ENCODE measurements at places on chromosomes 16 and 17.

DNA sequence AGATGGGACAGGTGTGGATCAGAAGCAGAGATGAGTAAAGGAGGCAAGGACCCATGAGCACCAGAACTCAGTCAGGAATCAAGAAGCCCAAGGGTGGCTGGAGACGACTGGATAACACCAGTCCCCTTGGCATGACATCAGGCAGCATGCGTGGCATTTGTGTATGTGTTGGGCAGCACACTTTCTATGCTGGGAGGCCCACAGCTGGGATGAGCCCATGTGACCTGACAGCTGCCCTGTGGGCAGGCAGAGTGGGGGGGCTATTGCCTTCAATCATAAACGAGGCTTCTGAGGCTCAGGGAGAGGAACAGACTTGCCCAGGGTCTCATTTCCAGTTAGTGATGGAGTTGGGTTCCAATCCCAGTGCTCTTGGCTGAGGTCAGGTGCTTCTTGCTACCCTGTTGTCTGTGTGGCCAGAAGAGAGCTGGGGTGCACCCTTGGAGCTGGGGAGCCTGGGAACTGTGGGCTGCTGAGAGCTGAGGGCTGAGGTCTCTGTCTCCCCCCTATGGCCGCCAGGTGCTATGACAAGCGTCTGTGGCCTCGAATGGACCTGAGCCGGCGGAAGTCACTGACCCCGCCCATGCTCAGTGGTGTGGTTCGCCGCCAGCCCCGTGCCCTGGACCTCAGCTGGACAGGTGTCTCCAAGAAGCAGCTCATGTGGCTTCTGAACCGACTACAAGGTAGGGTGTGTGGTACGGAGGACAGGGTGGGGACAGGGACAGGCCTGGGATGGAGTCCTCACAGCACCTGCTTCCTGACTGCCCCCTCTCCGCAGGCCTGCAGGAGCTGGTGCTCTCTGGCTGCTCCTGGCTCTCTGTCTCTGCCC, 7.1 kb upstream of the ORAI3 start:
- no peak for DNase-seq

DNA sequence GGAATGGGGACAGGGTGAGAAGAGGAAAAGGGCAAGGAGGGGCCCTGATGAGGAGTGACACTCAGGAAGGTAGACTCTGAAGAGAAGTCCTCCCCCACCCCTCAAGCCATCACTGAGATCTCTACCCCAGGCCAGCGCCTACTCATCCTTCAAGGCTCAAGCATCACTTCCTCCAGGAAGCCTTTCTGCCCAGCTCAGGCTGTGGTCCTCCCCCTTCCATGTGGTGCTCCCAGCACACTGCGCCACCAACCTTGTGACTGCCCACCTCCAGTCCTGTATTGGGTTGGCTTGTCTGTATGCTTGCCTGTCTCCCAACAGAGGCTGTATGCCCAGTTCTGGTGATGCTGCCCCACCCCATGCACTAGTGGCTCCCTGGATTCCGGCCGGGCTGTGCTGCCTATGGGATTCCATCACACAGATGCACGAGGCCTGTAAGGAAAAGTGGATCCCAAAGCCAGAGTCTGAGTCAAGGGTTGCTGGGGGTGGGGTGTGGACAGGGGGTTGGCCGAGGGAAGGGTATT, 19.8 kb upstream of the ZFP90 start:
- no peak for DNase-seq

GRCh38 chr17:55496094-55496881, 15.0 kb downstream of the SMIM36 start:
- no peak for DNase-seq

DNA sequence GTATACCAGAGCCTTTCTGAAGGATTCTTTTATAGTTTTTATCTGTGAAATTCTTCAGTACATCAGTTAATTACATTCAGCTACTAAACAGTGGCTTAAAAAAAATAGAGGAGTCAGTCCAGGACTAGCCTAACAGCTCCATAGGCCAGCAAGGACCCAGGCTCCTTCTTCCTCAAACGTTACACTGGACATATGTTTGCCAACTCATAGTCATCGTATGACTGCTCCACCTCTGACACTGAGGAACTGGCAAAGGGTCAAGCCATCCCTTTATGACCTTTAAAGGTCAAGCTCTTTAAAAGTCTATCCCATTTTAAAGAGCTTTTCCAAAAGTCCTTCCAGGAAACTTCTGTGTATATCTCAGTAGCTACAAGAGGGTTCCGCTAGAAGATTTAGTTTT, 36.6 kb downstream of the PHLPP2 start:
- DNase-seq: no peak

- DNase-seq: no peak
These were observed 191.1 kb upstream of the CIBAR2 start for GRCh38 chr16:85303354-85303883.

DNA sequence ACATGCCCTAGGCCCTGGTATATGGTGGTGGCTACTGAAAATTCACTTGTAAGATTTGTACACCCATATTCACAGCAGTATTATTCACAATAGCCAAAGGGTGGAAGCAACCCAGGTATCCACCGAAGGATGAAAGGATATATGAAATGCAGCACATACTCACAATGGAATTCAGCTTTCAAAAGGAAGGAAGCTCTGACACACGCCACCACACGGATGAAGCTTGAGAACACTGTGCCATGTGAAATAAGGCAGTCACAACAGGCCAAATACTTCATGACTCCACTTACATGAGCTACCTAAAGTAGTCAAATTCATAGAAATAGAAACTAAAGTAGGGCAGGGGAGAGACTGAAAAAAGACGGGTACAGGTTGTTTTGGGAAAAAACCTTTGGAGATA, 2.9 kb downstream of the XPO6 start:
- DNase-seq: no peak

DNA sequence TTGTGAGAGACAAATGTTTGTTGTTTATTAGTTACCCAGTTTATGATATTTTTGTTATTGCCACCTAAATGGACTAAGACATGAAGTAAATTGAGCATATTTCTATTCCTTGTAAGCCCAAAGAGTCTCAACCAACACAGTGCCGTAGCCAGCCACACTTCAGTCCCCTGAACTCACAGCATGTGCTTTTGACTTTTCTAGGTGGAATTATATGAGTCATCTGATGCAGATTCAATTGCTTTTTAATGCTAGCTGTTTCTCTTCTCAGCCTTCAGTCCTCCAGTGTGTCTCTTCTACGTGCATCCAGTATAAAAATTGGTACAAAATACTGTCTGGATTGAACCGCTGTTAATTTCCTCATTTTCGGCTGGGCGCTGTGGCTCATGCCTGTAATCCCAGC, 39.0 kb downstream of the IQCK start:
- DNase-seq: no peak

- DNase-seq: no peak
These were observed 10.8 kb upstream of the RASD1 start for GRCh38 chr17:17506893-17507464.

DNA sequence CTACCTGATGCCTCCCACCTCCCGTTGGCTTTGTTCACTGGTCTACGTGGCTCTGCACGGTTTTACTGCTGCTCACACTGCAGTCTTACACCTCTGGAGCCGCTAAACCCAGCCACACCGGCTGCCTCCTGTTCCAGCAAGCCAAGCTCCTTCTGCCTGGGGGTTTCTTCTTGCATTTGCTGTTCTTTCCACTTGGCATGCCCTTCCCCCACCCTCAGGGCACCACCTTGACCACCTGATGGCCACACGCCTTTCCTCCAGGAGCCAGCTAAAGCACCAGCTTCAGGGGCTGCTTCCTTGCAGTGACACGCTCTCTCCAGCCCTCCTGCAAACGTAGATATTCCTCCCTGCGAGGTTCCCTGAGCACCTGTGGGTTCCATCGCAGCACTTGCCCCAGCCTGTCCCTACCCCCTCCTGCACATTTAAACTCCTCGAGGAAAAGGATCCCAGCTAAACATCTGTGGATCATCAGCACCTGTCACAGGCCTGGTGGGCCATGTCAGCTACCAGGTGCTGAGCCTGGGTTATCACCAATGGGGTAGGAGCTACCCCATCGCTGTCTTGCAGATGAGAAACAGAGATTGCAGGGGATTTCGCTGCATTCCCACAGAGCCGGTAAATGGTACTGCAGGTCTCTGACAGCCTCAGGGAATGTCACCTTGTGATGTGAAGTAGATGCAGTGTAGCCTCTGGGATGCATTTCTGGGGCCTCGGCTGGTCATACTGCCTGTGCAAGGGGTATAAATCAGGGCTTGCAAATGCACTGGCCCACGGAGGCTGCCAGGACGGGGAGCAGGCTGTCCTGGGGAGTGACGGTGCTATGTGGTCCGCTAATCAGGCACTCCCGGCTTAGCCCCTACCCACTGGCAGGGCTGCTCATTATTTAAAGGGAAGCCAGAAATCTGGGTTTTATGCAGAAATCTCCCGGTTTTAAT, 285.2 kb downstream of the CPPED1 start:
- no peak for DNase-seq

DNA sequence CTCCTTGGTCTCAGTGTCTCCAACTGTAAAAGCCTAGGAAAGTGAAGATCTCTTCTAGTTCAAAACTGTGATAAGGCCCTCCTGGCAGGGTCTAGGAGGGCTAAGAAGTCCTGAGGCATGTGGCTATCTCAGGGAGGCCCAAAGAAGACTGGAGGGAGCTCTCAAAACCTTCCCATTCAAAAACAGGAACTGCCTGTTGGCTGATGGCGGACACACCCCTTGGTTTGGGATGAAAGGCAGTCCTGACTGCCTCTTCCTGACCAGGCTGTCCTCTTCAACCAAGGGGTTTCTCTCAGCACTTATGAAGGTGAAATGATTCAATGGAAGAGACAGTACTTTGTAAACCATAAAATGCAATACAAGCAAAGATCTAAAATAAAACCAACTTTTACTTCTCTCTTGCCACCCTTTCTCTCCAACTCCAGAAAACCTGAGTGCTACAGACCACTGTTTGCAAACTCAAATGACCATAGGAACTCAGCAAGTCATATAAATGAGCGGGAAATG, 4.7 kb downstream of the ZNF764 start:
- DNase-seq: no peak

GRCh38 chr17:48483004-48483403, 47.8 kb downstream of the HOXB1 start:
- no peak for DNase-seq

GRCh38 chr16:17241264-17241835, 229.4 kb downstream of the XYLT1 start:
- DNase-seq: no peak

DNA sequence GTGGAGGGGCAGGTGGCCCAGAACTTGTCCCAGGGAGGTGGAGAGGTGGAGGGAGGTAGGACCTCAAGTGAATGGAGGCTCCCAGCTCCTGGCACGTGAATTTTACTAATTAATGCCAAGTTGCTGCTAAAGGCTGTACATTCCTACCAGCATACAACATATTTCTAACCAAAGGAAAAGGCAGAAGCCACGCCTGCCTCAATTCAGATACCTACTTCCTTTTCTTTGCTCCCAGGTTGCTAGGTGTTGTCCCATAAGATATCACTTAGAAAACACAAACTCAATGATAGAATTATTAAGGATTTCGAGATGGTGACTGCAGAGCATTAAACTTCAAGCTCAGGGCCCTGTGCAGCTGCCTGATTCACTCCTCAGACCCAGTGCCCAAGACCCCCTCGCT, 20.5 kb upstream of the SMPD3 start:
- no peak for DNase-seq

DNA sequence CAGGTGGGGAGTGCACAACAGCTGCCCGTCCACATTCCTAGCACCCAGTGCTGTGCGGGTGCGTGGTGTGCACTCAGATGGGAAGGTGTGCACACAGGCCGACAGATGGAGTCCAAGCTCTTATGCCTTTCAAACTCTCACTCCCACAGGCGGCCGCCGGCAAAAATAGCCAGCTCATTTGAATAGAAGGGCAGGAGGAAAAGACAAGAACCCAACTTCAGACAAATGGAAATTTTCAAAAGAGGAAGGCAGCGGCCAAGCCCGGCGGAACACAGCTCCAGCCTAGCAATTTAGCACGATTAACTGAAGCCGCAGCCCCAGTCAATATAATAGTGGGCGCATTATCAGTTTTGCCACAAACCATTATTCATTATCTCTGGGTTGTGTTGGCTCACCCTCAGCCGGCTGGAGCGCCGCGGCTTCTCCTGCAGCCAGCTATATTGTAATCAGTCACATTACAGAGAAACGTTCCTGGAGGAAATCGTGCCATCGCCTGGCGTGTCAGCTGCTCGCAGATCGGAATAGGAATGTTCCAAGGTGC, 103.9 kb upstream of the SEC14L1 start:
- peak; percentile 20 for DNase-seq

- peak; percentile 90 for DNase-seq
These were observed at the start of gene COASY for GRCh38 chr17:42561897-42562387. Gene COASY, plus strand, starts transcription at chr17:42562148. Its CDS starts 475 bp downstream, at chr17:42562623.

DNA sequence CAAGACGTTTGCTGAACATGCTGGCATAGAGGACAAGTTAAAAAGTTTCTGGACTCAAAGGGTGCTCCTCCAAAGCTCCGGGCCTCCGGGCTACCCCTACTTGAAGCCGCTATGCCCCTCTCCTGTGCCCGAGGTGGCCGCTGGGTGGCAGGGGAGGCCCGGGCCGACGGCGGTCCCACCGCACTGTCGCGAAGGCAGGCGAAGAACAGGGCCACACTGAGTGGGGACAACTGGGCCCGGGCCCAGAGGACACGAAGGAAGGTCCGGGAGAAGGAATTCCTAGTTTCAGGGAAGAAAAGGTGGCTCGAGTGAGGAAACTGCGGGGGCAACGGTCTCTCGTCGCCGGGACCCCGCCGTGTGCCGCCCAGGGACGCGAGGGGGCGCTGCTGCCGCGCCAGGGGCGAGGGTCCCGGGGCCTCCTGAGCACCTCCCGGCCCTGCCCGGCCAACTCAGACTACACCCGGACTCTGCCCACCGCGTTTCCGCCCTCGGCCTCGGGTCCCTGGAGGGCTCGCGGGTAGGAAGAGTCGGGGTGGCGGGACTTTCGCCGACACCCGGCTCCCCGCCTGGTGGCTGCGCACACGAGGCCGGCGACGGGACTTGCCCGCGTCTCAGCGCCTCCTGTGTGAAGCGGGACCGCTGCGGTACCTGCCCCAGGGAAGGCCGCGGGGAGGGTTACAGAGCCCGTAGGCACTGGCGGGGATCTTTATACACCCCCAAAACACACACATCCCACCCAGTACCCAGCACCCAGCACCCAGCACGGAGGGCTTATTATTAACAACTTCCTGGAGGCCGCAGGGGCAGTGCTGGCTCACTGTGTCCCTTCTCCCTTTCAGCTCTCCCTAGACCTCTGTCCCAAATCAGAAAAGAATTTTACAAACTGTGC, 772 bp upstream of the CHCT1 start:
- DNase-seq: peak; percentile 37

GRCh38 chr17:76351526-76352071, 2.1 kb downstream of the PRPSAP1 start:
- DNase-seq: no peak

DNA sequence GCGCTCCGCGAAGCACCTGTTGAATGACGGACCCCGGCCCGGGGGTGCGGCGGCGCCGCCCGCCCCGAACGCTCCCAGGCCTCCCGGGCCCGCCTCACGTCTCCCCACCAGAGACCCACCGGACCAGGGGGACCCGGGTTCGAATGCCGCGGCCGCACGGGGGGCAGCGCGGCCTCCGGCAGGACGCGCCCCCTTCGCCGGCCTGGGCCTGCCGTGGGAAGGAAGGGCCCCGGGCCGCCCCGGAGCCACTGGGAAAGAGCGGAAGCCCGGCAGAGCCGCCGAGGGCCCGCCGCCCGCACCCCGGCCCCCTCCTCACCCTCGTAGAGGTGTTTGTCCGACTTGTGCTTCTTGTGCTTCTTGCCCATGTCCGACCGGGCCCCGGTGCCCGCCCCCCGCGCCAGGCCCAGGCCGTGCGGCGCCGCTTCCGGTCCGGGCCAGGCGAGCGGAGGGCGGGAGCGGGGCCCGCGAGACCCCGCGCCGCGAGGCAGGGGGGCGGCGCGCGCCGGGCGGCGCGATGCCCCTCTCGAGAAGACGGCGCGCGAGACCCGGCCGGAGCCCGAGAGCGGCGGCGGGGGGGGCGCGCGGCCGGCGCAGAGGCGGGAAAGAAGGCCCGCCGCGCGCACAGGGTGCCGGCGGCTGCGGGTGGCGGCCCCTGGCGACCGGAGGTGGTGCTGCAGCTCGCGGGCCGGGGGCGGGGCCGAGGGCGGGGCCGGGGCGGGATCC, at the start of gene BRD7:
TSS of gene BRD7 (minus strand) at position 579 of the 723 bp plus-strand sequence. CDS start at position 365, 214 bp downstream.
- peak; percentile 19 for DNase-seq
